ENCODE measurements at places on chromosomes 12 and 14.

DNA sequence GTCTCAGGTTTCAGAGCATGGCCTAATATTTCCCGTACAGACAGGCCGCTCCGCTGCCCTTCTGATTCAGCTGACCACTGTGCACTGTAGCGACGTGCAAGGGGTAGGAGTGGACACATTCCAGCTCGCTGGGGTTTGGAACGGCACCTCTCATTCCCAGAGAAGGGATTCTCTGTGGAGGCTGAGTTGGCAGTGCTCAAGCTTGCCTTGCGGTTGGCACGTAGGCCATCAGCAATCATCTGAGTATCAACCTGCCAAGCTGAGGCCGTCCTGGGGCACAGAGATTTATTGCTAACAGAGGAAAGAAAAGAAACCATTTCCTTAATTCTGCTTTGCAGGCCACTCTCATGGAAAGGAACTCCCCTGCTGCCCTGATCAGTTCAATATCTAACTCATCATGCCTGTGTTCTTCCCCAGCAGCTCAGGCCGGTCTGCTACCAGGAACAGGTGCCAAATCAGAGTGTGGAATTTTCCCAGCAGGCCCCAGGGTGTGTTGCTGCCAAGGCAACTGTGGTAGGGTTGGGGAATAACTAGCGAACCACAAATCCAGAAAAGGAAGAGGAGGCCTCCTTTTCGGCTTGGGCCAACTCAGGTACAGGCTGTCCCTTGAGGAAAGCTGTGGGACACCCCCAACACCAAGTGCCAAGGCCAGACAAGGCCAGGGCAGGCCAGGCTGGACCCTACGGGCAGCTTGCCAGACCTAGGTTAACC, 92.5 kb downstream of the SSPN start:
- DNase-seq, result peak; percentile 37

DNA sequence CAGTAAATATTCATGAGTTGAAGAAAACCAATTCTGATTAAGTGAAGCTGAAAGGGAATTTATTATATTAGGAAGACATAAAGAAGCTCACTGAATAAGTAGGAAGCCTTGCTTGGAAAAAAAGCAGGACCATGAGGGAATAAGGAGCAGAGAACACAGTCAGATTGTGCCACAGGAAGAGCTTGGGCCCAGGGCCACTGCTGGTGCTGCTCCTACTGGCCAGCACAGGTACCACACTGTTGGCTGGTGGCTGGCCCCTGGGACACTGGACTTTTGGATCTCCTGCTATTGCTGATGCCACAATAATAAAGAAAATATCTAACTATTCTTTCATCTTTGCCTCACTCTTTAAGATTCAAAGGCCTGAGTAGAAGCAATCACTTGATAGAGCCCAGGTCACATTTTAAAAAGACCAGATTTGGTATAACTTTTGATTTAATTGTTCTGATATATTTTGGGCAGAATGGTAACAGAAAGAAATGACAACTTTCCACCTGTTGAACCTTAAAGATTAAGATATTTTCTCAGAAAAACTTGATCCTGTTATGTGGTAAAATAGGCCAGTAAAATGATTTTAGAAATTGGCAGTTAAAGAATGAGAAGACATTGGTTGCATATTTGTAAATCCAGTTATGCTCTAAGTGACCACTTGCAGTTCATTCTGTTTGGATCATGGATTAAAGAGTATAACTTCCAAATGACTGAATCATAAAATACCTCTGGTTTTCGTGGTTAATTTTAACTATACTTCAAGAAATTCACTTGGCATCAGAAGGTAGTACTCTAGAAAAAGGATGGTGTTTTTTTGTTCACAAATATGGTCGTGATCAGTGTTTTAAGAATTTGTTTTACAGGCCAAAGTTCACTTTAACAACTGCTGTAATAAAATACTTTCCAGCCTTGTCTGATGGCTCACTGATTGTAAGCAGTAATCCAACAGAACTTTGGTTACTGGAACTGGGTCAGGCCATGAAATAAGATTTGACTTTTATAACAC, 68.3 kb downstream of the DERA start:
- DNase-seq, result no peak

GRCh38 chr12:123942238-123942653, 30.4 kb downstream of the CCDC92 start:
- no peak for DNase-seq

DNA sequence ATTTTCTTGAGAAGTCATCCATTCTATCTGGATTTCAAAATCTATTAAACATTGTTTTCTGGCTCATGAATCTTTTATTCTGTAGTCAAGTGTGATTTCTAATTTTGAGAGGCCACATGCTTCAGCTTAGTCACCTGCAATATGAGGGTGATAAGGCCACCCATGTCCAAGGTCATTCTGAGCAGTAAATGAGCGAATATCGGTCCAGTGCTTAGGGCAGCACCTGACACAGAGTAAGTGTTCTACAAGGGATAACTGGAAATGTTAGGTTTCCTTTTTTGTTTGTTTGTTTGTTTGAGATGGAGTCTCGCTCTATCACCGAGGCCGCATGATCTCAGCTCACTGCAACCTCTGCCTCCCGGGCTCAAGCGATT, 34.2 kb downstream of the AACS start:
- no peak for DNase-seq

DNA sequence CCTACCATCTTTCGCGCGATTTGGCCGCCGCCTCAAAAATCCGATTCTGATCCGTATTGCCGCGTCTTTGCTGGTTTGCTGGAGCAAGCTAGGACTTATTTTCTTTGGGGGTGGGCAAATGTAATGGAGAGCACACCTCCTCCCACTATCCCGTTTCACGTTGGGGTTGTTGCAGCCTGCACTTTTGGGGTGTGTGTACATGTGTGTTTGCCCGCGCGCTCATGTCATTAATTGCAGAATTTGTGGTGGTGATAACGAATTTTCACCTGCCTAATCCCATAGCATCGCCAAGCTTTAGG, 657 bp downstream of the METAP2 start:
- DNase-seq, result no peak

DNA sequence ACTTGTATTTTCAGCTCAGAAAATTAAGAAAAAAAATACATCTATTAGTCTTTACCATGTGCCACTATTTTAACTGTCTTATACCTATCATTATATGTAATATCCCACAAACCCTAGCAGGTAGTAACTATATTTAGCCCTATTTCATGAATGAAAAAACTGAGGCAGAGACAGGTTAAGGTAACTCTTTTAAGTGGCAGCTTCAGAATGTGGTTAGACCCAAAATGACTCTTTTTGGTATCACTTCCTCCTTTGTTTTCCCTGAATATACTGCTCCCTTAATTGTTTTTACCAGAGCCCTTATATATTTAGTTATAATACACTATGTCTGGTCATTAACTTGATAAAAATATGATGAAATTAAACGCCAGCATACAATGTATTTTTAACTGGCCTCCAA, 235.6 kb upstream of the RPL10L start:
- DNase-seq, result no peak

- no peak for DNase-seq
Observed at GRCh38 chr12:39467432-39467870, 24.5 kb upstream of the KIF21A start.

- no peak for DNase-seq
Observed at GRCh38 chr12:118959348-118959747, 22.0 kb upstream of the SRRM4 start.

- no peak for DNase-seq
Observed at GRCh38 chr14:24377657-24378056, 9.7 kb downstream of the NFATC4 start.

GRCh38 chr12:76426160-76426559, 77.9 kb upstream of the BBS10 start:
- no peak for DNase-seq

DNA sequence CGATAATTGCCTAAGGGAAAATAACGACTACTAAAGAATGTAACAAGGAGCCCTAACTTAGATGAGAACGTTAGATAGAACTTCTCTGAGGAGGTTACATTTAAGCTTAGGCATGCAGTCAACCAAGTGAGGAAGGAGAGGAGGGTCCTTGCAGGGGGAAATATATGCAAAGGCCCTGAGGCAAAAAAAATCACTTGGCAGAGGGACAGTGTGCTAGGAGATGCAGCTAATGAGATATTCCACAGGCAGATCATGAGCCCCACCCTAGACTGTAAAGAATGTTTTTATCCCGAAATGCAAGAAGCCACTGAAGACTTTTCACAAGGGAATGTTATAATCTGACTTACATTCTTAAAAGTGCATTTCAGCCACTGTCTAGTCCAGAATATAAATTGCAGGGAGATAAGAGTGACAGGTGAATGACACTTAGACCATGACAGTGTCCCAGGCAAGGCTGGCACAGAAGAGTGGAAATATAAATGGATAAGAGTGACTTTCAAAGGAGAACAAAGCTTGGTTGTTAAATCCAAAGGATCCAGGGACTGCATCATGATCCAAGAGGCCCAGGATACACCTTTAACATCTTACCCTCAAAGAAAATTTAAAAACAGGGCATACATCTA, 61.0 kb downstream of the PPM1H start:
- no peak for DNase-seq

DNA sequence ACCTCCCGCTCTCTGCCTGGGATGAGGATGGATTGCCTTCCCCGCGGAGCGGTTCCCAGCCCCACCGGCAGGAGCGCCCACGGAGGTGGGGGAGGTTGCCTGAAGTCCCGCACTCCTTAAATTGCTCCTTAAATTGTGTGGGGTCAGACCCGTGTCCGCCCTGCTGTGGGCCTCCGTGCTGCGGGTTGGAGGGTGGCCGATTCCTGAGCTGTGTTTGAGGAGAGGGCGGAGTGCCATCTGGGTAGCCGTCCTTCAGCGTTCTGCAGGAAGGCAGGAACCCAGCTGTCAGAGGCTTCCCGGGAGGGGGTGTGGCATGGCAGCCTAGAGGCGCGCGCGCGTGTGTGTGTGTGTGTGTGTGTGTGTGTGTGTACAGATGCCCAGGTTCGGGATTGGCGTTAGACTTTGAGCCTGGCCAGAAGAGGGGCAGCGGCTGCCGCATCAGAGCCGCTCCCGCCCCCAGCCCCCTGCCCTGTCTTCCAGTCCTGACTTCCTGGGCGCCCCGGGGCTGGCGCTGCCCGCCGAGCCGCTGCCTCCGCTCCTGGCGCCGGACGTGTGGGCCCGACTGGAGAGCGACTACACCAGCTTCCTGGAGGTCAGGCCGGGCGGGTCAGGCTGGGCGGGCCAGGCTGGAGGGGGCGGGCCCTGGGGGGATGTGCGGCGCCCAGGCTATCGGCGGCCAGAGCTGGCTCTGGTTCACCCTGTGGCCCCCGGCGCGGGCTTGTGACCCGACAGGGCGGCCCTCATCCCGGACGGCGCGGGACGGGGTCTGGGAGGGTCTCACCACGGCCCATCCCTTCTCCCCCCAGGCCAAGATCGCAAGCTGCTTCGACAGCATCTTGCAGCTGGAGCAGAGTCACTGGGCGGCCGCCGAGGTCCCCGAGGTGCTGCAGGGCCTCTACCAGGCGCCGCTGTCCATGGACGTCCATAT, 9.2 kb downstream of the EXOC3L4 start:
- no peak for DNase-seq

DNA sequence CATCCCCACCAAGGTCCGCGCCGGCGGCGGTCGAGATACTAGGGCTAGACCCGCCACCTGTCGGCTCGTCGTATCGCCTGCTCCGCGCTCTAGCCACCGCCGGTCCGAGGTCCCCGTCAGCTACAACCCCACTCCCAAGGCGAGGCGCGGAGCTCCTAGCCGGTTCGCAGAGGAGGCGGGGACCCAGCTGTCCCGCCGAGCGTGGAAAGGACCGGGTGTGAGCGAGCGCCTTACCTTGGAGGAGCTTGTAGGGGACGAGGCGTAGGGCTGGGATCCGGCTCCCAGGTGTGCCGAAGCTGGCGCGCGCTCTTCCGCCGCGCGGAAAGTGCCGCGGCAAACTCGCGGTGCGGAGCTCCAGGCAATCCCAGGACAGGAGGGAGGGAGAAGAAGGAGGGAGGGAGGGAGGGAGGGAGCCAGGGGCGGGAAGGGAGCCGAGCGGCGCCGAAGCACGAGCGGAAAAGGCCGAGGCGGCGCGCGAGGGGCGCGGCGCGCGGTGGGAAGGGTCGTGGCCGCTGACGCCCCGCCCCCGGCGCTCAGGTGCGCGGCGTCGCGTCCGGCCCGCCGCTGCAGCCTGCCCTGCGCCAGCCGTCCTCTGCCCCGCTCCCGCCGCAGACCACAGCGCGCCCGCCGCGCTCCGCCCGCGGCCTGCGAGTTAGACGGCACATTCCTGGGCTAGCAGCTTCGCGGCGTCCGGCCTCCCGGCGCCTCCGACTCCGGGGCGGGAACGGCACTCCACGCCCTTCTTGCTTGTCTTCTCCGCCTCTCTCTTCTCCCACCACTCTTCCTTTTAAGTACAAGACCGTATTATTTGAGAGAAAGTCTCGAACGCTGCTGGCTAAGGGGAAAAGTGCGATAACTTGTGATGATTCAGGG, at the start of gene PAWR:
Gene PAWR, minus strand, starts transcription at position 327 of the 873 bp plus-strand sequence. CDS start 720 bp downstream, outside the sequence.
- peak; percentile 61 for DNase-seq

- DNase-seq, result no peak
Observed at GRCh38 chr12:59763835-59764234, 168.0 kb downstream of the SLC16A7 start.

- DNase-seq, result no peak
Observed at GRCh38 chr12:105581420-105581819, 250.9 kb downstream of the C12orf75 start.

DNA sequence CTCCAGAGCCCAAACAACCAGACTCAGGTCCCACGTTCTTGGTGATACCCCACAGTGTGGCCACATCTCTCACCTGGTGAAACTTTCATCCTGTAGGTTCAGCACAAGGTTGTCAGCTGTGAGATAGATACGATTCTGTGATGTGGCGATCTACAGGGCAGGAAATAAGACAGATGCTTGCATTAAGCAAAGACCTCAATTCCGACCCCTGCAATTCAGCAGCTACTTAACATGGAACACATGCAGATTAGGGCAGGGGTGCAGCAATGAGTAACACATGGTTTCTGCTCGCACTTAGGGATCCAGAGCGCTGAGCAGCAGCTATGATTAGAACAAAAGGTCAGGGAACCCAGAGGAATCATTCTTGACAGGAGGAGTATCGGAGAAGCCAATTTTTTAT, 4.1 kb downstream of the PHB2 start:
- no peak for DNase-seq

DNA sequence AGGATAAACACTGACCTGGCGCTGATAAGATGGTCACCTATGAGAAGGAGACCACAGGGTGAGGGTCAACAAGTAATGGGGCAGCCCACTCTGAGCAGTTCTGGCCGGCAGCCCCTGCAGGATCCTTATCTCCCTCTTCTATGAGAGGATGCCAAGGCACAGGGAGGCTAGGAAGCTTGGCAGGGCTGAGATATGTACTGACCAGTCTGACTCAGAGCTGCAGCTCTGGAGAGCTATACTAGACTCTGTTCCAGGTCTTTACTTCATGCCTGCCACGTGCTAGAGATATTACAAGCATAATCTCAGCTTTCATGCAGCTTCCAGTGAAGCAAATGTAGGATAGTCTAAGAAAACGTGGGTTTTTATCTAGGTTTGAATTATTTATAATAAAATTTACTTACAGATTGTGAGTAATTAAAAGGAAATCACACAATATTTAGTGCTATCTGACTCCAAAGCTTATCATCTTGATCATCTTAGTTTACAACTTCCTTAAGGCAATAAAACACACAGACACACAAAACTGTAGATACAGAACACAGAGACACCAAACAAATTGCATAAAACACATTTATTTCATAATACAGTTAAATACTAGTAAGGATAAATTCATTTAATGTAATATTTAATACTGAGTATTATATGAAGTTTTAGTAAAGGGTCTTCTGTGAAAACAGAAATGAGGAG, 32.3 kb downstream of the GIT2 start:
- no peak for DNase-seq
